Stimulated activated CD4-positive, alpha-beta T cell treated with anti-CD3 and anti-CD28 coated beads, Interleukin-1b, Interleukin-23, amount 100 ng/mL, for 1 hour (primary cell): ENCODE measurements at places on chromosomes 6 and 20.

- no peak for DNase-seq
Measured at GRCh38 chr20:43533060-43533459, 25.6 kb downstream of the L3MBTL1 start.

GRCh38 chr6:165268987-165269386 lies 40.4 kb downstream of the C6orf118 start:
- DNase-seq, result no peak

DNA sequence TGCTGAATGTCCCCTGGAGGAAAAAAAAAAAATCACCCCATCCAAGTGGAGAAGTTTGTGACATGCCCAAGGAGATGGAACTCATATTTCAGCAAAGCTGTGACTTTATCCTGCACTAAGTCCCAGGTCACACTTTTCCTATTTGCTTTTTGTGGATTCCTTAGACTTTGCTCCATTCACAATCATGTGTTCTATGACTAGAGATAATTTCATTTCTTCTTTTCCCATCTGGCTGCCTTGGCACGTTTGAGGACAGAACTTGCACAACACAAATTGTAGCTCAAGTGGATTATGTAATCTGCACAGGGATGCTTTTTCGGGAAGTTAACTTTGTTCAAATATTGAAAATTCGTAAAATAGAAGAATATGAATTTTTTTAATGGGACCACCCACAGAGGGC lies 100.7 kb upstream of the PTPN1 start:
- no peak for DNase-seq

DNA sequence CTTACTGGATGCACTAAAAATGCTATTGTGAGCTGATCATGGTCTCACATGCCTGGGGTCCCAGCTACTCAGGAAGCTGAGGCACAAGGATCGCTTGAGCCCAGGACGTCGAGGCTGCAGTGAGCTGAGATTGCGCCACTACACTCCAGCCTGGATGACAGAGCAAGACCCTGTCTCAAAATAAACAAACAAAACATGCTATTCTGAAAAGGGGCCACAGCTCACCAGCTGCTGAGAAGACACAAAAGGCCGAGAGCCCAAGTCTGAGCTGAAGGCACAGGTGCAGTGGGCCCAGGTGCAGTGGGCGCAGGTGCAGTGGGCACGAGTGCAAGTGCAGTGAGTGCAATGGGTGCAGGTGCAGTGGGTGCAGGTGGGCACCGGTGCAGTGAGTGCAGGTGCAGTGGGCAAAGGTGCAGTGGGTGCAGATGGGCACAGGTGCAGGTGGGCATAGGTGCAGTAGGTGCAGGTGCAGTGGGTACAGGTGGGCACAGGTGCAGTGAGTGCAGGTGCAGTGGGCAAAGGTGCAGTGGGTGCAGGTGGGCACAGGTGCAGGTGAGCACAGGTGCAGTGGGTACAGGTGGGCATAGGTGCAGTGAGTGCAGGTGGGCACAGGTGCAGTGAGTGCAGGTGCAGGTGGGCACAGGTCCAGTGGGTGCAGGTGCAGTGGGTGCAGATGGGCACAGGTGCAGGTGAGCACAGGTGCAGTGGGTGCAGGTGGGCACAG lies 16.0 kb downstream of the ZBTB46 start:
- DNase-seq, result no peak

GRCh38 chr20:63276956-63277355 lies 4.3 kb downstream of the ARFGAP1 start:
- no peak for DNase-seq

DNA sequence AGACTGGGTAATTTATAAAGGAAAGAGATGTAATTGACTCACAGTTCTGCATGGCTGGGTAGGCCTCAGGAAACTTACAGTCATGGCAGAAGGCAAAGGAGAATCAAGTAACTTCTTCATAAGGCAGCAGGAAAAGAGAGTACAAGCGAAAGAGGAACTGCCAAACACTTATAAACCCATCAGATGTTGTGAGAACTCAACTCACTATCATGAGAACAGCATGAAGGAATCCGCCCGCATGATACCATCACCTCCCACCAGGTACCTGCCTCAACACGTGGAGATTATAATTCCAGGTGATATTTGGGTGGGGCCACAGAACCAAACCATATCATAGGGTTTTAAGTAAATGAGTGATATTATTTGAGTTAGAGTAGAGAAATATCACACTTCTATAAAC lies 189.3 kb downstream of the TSHZ2 start:
- no peak for DNase-seq

- no peak for DNase-seq
Measured at GRCh38 chr6:148151896-148152643, 190.6 kb upstream of the SASH1 start.

DNA sequence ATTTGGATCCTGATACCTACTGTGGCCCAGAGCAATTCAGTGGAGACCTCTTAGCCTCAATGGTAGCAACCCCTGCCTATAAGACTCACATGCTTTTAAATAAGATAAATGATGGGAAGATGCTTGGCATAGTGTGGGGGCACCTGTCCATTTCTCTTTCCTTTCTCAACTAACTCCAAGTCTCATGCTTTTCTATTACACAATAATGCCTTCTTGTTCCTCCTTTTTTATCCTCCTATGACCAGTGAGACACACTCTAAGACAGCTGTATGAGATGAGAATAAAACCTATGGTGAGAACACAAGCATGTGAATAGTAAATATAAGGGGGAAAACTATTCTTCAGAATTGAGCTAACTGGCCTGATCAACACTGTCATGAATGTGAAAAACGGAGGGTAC lies 147.0 kb upstream of the STXBP5 start:
- no peak for DNase-seq

GRCh38 chr6:147510929-147511590 lies 2.6 kb downstream of the SAMD5 start:
- no peak for DNase-seq

DNA sequence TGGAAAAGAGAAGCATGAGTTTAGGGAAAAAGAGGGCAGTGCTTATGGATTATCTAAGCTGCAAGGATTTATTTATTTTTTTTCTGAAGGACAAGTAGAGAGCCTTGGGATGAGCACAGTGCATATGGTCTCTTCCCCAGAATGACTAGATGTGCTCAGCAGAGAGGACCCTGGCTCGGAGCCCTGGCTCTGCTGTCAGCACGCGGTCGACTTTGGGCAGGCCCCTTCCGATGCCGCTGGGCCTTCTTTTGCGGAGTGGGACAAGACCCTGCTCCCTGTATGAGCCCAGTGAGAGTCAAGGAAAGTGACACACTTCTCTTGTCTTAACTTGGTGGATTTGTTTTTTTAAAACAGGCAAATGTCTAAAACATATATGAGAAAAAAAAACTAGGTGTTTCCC lies 51.4 kb downstream of the LRRC1 start:
- DNase-seq, result no peak
